ENCODE measurements at places on chromosomes 1 and 21. TPM values are rescaled to one million over a fixed set of nuclear protein-coding genes. Genes with fewer than 3 reads are reported as not detected.

DNA sequence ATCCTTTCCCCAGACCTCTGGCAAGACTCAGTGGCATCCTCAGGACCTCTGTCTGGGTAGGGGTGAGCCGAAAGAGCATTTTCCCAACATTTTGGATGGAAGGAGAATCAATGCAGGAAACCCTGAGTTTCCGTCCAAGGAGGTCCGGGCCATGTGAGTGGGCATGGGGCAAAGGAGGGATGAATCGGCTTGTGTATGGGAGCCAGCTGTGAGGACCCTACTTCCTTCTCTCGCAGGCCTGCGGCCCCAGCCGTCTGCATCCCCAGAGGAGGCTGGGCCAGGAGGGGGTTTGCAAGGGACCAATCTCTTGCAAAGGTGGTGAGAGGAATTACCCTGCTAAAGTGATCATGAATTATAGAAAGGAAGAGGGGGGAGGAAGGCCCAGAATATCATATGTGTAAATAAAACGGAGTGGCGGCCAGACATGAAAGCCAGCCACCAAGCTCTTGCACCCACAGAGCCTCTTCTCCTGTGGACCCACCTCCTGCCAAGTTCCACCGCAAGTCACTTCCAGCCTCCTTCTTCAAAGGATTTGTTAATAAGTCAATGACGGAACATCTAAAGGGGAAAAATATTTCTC lies 48.2 kb upstream of the POU3F1 start:
- DNase-seq, result no peak

DNA sequence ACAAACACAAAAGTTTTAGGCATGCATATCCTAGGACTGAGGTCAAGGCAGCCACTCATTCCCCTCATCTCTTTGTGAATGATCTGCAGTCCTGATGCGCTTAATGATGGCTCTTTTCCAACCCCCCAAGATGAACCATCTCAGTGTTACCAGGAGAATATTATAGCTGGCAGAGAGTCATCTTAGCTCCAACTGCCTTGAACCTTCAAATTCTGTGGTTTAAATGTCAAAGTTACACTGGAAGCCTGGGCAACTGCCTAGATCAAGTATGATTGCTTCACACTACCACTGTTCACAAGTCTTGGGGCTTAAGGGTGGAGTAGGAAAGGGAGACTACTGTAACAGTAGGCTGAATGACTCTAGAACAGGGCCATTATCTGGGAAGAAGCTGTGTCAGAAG lies 8.0 kb upstream of the MYBPHL start:
- no peak for DNase-seq

GRCh38 chr1:46653405-46653958 lies 14.7 kb downstream of the ATPAF1 start:
- no peak for DNase-seq

DNA sequence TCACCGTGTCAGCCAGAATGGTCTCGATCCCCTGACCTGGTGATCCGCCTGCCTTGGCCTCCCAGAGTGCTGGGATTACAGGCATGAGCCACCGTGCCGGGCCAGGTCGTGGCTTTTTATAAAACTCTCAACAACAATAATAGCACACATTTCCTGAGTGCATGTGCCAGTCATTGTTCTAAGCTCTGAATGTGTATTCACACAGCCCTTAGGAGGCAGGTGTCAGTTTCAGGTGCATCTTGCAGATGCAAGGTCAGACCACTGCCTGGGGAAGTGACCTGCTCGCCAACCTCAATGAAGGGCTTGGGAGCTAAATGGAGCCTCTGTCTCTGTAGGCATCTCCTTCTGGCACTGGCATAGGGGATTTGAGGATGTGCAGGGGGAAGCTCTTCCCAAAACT lies 1.6 kb upstream of the LEFTY2 start:
- DNase-seq, result no peak

GRCh38 chr1:65009176-65009575 lies 42.8 kb upstream of the JAK1 start:
- no peak for DNase-seq

GRCh38 chr21:37668462-37669239 lies 247.6 kb downstream of the KCNJ6 start:
- DNase-seq, result no peak

- DNase-seq, result peak; percentile 61
Observed at GRCh38 chr1:204296431-204296988, 63.2 kb downstream of the PLEKHA6 start.

DNA sequence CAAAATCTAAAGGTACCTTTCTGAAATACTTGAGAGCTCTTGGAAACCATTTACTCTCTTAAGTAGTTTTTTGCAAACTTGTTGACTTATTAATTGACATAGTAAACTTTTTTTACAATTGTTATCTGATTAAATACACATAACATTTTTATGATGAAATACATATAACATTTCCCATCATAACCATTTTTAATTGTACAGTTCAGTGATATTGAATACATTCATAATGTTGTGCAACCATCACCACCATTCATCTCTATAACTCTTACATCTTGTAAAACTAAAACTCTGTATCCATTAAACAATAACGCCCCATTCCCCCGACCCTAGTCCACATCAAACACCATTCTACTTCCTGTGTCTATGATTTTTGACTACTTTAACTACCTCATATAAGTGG lies 95.7 kb upstream of the ZNF648 start:
- no peak for DNase-seq

GRCh38 chr1:39922251-39922688 lies 20.6 kb upstream of the MYCL start:
- no peak for DNase-seq

DNA sequence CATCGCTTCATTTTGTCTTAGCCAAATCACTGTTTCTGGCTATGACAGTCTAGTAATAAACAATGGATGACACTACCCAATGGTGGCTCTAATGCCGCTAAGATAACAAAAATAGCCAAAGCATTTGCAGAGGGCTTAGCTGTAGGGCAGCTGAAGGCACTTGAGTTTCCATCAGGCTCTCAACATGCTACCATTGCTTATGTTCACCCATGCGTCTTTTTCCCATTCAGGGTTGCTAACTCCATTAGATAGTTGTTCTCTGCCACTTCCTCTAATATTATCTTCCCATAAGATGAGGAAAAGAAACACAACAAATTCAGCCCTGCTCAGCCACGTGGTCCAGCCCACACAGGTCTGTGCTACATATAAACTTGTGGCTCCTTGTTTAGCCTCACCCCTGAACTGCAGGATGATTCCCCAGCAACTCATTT lies 159.6 kb downstream of the TOMM20 start:
- DNase-seq, result peak; percentile 57

DNA sequence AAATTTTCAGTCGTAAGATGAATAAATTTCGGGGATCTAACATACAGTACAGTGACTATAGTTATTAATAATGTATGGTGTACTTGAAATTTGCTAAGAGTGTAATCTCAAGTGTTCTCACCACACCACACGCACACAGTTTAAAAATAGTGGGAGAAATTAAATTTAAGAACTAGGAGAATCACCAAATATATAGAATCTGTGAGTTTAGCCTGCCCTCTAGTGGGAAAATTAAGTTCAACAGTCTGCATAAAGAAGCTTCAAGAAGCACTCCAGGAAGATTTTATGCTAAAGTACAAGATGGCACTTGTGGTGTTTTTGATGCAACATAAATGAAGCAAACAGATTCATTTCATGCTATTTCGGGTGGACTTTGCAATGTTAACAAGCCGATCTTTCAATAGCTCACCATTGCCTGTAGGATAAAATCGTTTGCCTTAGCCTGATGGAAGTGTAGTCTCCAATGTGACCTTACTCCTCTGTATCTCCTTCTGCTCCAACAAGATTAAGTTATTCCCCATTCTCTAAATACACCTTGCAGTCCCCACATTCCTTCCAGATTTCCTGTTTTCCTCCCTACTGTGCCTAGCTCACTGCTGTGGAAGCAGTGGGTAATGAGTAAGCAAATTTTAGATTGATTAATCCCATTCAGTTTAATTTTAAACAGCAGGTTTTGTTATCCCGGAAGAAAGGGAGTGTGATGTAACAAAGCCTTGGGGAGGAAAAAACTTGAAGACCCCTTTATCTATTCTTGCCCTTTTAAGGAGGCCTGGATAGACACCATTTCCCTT lies 8.7 kb upstream of the PIK3C2B start:
- no peak for DNase-seq

DNA sequence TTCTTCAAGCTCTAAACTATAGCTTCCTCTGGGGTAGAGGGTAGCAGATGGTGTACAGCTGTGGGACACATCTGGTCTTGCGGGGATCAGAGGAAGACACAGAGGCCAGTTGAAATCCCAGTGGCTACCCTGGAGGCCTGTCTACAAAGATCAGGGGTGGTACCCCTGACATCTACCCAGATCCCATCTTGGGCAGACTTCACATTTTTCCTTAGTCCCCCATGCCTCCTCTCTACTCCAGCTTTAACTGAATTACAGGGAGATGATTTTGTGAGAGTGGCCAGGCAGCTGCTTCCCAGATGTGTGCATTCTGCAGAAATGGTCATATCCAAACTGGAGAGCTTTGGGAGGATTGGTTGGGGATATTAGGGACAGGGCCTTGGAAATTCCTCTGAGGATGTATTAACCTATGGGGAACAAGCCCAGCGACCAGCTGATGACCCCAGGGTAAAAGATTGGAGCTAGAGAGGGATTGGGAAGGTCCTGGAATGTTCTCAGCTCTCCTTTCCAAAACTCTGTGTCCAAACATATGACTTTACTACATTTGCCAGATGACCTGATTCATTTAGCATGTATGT lies 9.6 kb upstream of the CD34 start:
- DNase-seq, result peak; percentile 81

GRCh38 chr21:39669485-39669884 lies 56.7 kb downstream of the B3GALT5 start:
- DNase-seq, result no peak

The LELP1 gene
- total RNA-seq, result not detected

The OSCP1 gene
- 10.2 TPM for total RNA-seq

The ADCY10 gene
- total RNA-seq, result 0.14 TPM

The NPPA gene
- not detected for total RNA-seq

The AMY1B gene
- not detected for total RNA-seq

The C1QTNF12 gene
- 1.9 TPM for total RNA-seq
